ENCODE measurements at places on chromosomes 2 and 18. TPM values are rescaled to one million over a fixed set of nuclear protein-coding genes. Genes with fewer than 3 reads are reported as not detected.
A peak's percentile ranks its signal among the peaks of the same experiment; 100 is the strongest.

DNA sequence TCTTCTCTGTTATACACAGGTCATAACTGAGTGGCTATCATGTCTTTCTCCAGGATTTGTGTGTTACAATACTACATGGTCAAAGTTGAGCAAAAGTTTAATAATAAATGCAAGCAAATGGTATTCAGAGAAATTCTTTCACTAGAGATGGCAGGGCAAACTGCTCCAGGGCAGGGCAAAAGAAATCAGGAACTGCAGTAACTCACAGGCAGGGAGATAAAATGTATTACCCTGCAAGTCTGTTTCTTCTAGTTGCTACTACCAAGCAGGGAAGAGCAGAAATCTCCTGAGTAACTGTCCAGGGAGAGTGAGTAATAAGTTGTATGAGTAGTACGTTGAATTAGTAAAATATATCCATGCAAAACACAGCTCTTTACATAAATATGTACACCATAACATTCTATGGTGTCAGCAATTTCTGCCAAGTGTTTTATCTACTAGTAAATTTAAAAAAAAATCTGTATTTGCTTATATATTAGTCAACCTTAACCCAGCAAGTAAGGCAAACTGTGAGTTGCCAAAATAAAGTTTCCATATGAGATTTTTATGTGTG, 404.1 kb downstream of the ZEB2 start:
- DNase-seq: no peak

AQP12B gene
- not detected for polyA plus RNA-seq

- no peak for DNase-seq
Observed at GRCh38 chr2:187486241-187486640, 38.2 kb upstream of the CALCRL start.

DNA sequence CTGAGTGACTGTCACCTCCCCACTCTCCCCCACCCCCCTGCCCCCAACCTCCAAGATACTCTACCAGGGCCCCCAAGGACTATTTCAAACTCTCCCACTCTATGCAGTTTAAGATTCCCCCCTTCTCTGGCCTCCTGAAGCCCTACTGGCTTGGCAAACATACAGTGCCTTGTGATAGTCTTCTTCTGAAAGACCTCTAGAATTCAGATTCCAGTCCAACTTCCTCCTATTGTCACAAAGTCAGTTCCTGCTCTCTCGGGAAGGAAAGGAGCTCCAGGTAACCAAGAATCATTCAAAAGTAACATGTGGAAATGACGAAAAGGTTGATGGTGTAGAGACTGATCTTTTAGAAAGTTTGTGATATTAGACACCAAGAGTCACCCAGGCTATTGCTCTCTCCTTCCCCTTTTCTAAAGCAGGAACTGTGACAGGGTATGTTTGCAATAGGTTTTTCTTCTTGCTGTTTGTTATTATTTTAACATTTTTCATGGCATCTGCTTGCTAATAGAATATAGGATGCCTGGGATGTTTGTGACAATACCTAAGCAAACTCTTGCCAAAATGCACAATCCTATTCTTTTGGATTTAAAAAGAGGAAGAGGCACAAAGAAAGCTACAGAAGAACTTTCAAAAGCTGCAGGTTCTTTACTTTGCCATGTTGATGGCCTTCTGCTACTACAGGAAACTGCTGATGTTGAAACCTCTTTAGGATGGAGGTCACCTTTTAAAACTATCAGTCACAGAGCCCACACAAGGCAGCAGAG, 93.5 kb upstream of the MGAT4A start:
- no peak for DNase-seq

DNA sequence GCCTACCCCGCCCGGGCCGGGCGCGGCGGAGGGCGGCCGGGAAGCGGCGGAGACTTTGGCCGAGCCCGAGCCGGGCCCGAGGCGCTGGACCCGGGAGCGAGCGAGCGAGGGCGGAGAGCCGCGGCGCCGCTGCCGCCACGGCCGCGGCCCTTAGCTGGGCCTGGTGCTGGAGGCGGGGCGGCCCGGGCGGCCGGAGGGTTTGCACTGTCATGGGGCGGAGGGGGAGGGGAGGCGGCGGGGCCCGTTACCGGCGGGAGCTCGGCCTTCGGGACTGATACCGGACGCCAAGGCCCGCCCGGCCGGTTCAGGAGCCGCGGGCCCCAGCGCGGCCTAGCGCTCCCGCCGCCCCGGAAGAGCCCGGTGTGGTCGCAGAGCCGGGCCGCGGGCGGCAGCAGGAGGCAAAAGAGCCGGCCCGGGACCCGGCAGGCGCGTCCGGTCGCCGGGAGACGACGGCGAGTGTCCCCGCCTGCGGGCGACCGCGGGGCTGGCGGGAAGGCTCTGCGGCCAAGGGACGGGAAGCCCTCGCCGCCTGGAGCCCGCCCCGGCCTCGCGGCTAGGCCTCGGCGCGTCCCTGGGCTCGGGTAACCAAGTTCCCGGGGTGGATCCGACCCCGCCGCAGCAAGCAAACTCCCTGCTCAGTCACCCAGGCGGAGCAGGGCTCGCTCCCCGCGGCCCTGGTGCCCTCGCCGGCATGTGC, 697 bp downstream of the KCMF1 start:
- peak; percentile 83 for DNase-seq

IL36G gene
- not detected for polyA plus RNA-seq

- DNase-seq: no peak
Observed at GRCh38 chr2:76867854-76868253, 654.3 kb downstream of the LRRTM4 start.

- no peak for DNase-seq
Observed at GRCh38 chr2:240269380-240269779, 128.9 kb upstream of the OTOS start.
